Upper lobe of right lung (tissue), 1 donor: ENCODE measurements at places on chromosomes 3 and 15.

DNA sequence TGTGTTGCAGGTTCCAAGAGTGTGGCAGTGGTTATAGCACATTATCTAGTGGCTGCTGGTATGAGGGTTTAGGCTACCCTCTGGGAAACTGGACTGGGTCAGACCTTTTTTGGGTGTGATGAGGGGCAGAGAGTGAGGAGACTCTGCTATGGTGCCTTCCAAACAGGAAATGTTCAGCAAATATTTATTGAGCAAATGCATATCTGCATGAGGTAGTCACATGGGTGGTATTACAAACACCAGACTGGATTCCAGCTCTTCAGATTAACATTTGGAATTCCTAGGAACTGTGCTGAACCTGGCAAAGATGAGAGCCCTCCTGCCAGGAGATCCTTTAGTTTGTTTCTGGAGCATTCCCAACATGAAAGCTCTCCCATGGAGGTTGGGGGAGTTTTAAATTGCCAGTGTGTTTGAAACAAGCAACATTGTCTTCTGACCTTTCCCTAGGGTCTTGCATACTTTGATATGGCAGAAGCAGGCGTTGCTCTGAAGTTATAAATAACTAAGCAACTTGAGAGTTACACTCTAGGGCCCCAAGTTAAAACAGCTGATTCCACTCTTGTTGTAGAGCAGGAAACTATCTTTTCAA, 341.2 kb upstream of the C2CD4B start:
- H3K4me3 ChIP-seq = no peak overlapping the region
- peak overlapping the region; percentile 18 for H3K27ac ChIP-seq
- no peaks in the 10 kb centered on the region for H3K36me3 ChIP-seq
- H3K27me3 ChIP-seq = no peaks in the 10 kb centered on the region

DNA sequence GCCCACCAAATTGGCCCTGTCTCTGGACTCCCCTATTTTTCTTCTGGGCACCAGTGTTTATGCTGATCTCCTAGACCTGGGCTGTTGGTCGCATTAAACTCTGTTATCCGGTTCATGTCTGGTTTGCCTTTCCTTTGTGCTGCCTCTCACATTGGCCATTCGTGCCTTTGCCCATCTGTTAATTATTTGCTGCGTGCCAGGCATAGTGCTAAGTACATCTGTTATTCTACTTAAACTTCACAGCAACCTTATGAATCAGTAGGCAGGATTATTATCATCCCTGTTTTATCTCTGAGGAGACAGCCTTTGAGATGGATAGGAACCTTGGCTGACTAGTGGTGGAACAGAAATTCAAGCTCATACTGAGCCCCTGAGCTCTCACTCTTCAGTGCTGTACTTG, 76.0 kb downstream of the THSD4 start:
- H3K27ac ChIP-seq = no peak overlapping the region
- H3K4me3 ChIP-seq = no peak overlapping the region
- no peaks in the 10 kb centered on the region for H3K36me3 ChIP-seq

DNA sequence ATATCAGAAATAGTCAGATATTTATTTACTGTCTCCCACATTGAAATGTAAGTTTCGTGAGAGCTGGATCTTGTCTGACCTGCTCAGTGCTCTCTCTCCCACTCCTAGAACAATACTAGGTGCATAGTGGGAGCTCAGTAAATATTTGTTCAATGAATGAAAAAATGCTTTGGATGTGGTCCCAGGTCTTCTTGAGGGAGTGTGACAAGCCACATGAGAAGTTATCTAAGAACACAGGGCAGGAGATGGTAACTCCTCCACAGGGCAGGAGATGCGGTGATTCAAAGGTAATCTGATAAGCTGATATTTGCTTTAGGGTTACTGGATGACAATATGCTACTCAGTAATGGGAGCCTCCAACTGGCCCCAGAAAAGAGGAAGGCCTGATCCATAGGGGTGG, 25.8 kb upstream of the PLA2G4E start:
- H3K27me3 ChIP-seq = no peaks in the 10 kb centered on the region
- H3K4me1 ChIP-seq = no peaks in the 10 kb centered on the region
- no peak overlapping the region for H3K27ac ChIP-seq
- no peaks in the 10 kb centered on the region for H3K36me3 ChIP-seq

DNA sequence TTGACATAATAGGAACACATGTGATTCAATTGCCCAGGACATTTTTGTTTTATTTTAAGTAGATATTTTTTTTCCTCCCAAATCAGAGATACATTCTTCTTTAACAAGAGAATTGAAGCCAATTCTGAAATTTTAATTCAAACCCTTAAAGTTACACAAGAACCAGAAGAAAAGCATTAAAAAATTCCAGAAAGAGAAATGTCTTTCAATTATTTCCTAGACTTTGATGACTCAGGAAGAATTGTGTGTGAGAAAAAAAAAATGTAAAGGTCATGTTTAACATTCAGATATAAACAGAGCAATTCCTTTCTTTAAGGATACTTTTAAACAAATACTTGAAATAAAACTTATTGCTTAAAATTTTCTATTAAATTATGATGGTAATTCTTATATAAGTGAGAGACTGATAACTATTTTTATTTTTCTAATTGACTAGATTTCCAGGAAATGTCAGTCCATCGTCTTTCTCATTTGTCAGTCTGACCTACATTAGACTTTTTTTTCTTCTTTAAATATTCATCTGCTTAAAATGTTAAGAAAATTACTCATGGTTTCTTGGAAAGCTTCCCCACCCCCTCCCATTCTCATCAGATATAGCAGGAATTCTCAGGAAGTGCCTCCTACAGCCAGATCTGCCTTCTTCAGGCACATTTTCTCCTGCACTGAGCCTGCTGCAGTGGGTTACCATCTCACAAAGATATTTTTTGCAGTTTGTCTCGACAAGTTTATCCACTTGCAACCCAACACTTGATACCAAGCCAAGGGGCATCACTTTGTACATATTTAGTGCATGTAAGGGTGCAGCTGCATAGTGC, 261.8 kb upstream of the CBLB start:
- no peak overlapping the region for H3K27ac ChIP-seq
- no peak overlapping the region for H3K4me3 ChIP-seq
- no peak for DNase-seq
- H3K27me3 ChIP-seq = no peaks in the 10 kb centered on the region
- no peaks in the 10 kb centered on the region for H3K36me3 ChIP-seq
- H3K4me1 ChIP-seq = no peaks in the 10 kb centered on the region

- H3K27ac ChIP-seq = no peak overlapping the region
- no peaks in the 10 kb centered on the region for H3K4me1 ChIP-seq
- no peaks in the 10 kb centered on the region for H3K36me3 ChIP-seq
- no peak for DNase-seq
Observed at GRCh38 chr3:130389743-130390478, 44.4 kb downstream of the COL6A5 start.

DNA sequence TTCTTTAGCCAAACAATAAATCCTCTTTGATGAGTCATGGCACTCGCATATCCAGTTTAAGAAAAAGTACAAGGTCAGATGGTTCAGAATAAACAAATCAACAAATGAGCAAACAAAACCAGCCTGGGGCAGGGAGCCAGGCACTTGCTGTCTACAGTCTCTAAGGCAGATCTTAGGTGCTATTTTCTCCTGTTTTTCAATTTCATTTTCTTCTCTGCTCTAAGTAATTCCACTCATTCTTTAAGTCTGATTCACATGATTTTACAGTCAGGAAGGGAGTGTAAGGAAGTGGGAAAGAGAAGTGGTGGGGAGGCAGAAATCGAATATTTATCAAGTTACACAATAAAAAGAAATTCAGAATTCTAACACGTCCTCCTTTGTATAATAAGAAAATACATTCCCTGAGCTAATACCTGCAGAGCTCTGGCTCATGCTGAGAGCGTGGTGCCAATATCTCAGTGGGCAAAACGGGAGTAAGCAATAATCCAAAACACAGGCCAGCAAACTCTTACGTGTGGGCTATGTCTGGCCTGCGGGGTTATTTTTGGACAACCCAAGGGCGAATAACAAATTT, 298.6 kb downstream of the ADAMTS17 start:
- peaks cover 14% of the 10 kb centered on the region for H3K4me1 ChIP-seq
- no peak overlapping the region for H3K27ac ChIP-seq
- DNase-seq = no peak
- H3K4me3 ChIP-seq = no peak overlapping the region
- H3K36me3 ChIP-seq = no peaks in the 10 kb centered on the region

DNA sequence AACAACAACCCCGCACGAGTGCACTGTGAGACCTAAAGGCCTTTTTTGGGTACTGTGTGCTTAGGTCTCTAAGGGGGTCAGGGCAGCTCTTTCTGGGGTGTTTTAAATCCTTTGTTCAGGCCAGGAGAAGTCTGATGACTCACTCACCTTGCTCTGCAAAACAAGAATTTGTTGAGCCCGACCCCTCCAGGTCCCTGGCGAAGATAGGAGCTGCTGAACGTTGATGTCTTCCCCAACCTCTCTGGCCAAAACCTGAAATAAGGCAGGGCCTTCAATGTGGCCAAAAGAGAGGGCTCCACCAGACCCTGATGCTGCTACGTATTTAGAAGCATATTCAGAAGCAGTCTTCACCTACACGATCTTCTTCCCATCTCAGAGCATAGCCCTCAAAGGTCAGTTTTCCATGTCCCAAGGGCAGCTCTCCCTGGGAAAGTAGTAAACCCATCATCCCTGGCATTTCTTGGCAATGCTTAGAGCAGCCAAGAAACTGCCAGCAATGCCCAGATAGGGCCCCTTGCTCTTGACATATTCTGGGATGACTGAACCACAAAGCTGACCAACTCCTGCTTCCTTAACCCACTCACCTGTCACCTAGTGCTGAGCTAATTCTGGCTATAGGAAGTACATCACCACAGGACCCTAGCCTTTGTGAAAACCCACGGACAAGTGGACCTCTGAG, 27.1 kb downstream of the CCDC13 start:
- H3K4me1 ChIP-seq = peaks cover 14% of the 10 kb centered on the region
- no peak overlapping the region for H3K4me3 ChIP-seq
- H3K27ac ChIP-seq = peak overlapping the region; percentile 63
- H3K36me3 ChIP-seq = no peaks in the 10 kb centered on the region
- DNase-seq = no peak

DNA sequence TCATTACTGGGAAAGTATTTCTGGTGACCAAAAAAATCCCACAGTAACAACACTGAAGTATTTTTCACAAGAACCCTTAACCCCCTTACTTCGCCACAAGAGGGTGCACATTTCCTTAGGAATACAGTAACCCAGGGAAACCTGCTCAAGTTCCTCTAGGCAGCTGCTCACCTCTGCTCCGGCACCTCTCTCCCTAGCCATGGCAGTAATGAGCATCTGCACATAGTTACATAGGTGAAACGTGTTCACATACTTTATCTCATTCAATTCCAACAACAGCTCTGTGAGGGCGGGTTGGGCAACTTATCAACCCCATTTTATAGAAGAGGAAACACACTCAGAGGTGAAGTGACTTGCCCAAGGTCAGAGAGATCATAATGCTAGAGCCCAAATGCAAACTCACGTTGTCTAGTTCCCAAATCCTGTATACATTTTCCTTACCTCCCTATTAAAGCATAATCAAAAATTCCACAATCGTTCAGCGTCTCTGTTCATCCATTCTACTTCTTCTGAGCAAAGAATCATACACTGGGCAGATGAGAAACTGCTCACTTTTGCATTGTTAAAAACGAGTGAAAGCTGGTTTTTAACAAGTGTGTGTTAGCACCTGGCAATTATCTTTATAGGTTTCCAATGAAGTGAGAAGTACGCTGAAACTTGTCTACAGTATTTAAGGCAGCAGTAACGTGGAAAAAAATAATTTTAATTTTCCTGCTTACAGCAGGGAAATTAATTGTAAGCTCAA, 90.7 kb downstream of the IGF2BP2 start:
- no peak overlapping the region for H3K27ac ChIP-seq
- H3K4me3 ChIP-seq = no peak overlapping the region
- no peaks in the 10 kb centered on the region for H3K36me3 ChIP-seq

DNA sequence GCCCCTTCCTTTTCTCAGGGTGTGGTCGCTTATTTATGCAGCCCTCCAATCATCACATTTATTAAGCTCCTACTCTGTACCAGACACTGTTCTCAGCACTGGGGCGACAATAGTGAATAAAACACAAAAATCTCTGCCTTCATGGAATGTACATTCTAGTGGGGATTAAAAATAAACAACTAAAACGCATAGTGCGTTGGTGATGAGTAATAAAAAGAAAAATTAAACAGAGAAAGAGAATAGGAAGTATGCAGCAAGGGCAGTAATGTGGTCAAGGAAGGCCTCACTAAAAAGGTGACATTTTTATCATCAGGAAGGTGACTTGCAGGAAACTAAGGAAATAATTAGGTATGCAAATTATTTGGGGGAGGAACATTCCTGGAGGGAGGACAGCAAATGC, 5.1 kb downstream of the SLC51B start:
- no peaks in the 10 kb centered on the region for H3K36me3 ChIP-seq
- H3K4me1 ChIP-seq = peaks cover 23% of the 10 kb centered on the region
- no peak for DNase-seq
- H3K27ac ChIP-seq = no peak overlapping the region

DNA sequence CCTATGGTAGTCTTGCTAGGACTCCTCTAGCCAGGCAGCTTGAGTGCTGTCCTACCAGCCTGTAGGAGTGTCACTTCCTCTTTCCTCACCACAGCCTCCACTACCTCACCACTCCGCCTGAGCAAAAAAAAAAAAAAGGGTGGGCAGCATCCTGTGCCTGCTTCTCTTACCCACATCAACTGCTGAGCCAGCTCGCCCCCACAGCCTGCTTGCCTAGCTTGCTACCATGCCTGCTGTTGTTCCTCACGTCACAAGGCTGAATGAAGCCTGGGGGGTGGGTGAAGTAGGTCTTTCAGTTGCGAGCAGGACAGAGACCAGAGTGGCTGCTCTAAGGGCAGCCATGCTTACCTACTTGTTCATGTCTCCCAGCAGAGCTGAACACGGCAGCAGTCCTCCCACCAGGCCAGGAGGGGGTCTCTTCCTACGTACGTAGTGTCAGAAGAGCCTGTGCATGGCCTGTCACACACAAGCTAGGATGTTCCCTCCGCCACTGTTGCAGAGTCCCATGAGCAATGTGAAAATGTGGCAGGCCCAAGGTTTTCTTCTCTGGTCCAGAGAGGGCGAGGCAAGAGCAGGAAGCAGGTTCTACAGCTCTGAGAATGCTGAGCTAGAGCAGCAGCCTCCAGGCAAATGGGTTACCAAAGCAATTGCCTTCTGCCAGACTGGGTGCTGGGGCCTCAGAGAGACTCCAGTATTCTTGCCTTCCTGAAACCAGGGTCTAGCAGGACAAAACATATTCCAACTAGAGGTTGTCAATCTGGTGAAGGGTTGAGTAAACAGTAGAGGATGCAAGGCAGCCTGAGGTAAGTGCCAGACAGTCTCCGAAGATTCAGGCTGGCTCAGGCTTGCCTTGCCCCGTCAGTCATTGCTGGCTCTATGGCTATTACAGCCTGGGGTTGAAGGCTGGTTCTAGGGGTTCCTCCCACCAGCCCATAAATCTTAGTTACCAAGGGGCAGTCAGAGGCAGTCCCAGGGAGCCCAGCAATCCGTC, 8.1 kb downstream of the PPM1M start:
- no peak overlapping the region for H3K4me3 ChIP-seq
- peak overlapping the region; percentile 69 for H3K27ac ChIP-seq
- H3K4me1 ChIP-seq = peaks cover 12% of the 10 kb centered on the region
- DNase-seq = peak; percentile 83
- peaks cover 90% of the 10 kb centered on the region for H3K36me3 ChIP-seq
- H3K27me3 ChIP-seq = no peaks in the 10 kb centered on the region

- no peaks in the 10 kb centered on the region for H3K27me3 ChIP-seq
- DNase-seq = no peak
- no peaks in the 10 kb centered on the region for H3K4me1 ChIP-seq
- H3K4me3 ChIP-seq = no peak overlapping the region
- no peaks in the 10 kb centered on the region for H3K36me3 ChIP-seq
Observed at GRCh38 chr3:28989646-28990089, 291.2 kb upstream of the RBMS3 start.
